CD14-positive monocyte (primary cell): ENCODE measurements at places on chromosomes 6 and 20.

DNA sequence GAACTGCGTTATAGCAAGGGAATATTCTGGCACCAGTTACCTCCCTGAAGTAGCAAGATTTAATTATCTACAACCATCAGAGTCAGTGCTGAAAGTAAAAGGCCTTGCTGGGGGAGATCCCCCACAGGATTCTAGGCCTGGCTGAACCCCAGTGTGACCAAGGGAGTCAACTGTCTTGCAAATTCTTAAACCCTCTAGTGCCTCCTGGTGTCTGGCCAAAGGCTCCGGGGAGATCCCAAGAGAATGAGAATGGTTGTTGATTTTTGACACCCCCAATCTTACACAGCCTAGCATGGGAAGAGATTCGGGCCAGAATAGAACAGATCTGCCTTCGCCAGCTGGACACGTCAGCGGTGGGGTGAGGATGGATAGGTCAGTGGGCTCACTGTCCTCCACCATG is 179.4 kb downstream of the ERMARD start:
- DNase-seq, result no peak

DNA sequence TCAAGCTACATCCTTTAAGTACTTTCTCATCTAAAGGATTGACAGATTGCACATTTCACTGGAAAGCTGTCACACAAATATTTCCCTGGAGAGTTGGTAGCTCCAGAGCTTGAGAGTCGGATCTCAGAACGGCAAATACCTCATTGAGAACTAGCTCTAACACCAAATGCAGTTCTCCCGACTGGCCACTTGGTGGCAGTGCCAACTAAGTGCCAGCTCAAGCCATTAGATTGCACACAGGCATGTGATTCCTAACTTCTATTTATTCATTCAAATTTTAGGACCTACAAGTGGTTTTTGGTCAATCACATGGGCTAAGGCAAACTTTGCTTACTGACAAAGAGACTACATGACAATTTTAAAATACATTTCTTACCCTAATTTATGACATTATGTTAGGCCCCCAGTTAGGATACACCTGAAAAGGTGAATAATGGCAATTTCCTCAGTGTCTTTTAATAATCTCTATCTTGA is 7.9 kb upstream of the MCHR2 start:
- peak; percentile 2 for DNase-seq

DNA sequence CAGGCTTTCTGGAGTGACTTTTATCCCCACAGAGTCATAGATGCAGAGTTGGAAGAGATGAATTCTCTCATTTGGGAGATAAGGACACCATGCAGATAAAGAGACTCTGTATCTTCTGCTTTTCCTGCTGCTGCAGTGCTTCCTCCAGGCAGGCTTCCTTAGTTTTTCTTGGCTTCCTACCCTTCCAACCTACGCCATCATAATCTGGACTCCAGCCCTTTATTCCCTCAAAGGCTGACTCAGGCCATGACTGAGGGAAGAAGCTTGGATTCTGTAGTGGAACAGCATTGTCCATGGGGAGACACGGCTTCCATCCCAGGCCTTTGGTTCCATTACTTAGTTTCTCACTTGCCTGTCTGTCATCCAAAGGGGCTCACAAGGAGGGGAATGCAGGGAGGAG is 6.5 kb upstream of the RNF24 start:
- DNase-seq, result no peak

DNA sequence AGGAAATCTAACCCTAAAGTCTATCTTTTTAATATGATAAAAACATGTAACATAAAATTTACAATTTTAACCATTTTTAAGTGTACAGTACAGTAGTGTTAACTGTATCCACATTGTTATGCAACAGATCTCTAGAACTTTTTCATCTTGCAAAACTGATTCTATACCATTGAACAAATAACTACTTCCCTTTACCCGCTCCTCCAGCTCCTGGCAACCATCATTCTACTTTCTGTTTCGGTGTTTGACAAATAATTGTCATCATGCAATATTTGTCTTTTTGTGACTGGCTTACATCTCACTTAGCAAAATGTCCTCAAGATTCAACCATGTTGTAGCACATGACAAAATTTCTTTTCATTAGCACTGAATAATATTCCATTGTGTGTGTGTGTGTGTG is 203.2 kb downstream of the SIM1 start:
- DNase-seq, result no peak

DNA sequence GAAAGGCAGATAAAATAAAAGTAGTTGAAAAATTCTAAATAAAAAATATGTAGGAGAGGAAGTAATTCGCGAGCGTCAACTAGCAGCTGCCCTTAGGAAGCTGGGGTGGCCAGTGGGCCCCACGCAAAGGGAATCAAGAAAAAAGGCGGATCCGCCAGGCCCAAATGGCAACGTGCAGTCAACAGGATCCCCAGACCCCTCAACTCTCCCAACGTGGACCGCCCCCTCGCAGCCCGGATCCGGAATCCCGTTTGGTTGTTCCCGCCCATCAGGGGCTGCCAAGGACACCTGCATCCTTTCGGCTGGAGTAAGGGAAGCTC is 296 bp downstream of the DZANK1 start:
- no peak for DNase-seq

DNA sequence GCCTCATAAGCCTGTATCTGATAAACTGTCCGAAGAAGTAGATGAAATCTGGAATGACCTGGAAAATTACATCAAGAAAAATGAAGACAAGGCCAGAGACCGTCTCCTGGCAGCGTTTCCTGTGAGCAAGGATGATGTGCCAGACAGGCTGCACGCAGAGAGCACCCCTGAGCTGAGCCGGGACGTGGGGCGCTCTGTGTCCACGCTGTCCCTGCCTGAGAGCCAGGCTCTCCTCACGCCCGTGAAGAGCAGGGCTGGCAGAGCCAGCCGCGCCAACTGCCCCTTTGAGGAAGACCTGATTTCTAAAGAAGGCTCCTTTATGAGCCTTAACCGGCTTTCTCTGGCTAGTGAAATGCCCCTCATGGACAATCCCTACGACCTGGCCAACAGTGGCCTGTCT is 33.9 kb upstream of the MTHFD1L start:
- DNase-seq, result no peak
